ENCODE measurements at places on chromosomes 2 and 18. TPM values are rescaled to one million over a fixed set of nuclear protein-coding genes. Genes with fewer than 3 reads are reported as not detected.

Gene ARHGAP28
- total RNA-seq: 117 TPM

GRCh38 chr2:197273485-197273884, 37.1 kb downstream of the ANKRD44 start:
- DNase-seq: no peak

Gene CHRND
- total RNA-seq: not detected

DNA sequence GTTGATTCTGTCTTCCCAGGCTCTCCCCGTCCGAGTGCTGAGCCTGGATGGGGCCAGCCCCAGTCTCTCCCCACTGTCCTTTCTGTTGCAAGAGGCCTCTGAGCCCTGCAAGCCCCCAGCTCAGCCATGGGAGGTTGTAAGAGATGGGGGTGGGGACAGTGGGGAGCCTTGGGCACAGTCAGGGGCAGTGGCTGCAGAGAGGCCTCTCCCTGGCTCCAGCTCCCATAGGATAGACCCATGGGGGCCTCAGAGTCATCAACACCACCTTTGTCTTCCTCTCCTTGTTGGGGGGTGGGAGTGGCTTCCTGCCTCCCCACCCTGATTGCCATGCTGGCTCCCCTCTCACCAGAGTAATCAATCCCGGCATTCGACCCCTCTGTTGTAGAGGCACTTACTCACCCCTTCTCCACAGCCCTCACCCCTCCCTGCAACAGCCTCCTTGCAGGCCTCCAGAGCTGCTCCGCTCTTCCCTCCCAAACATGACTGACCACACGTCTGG, 37.5 kb upstream of the NPAS2 start:
- no peak overlapping the region for H3K27ac ChIP-seq
- peaks cover 10% of the 10 kb centered on the region for H3K4me1 ChIP-seq
- peaks cover 3% of the 10 kb centered on the region for H3K27me3 ChIP-seq
- H3K36me3 ChIP-seq: no peaks in the 10 kb centered on the region
- H3K4me3 ChIP-seq: no peak overlapping the region

Gene FAM228A
- total RNA-seq: 0.80 TPM

DNA sequence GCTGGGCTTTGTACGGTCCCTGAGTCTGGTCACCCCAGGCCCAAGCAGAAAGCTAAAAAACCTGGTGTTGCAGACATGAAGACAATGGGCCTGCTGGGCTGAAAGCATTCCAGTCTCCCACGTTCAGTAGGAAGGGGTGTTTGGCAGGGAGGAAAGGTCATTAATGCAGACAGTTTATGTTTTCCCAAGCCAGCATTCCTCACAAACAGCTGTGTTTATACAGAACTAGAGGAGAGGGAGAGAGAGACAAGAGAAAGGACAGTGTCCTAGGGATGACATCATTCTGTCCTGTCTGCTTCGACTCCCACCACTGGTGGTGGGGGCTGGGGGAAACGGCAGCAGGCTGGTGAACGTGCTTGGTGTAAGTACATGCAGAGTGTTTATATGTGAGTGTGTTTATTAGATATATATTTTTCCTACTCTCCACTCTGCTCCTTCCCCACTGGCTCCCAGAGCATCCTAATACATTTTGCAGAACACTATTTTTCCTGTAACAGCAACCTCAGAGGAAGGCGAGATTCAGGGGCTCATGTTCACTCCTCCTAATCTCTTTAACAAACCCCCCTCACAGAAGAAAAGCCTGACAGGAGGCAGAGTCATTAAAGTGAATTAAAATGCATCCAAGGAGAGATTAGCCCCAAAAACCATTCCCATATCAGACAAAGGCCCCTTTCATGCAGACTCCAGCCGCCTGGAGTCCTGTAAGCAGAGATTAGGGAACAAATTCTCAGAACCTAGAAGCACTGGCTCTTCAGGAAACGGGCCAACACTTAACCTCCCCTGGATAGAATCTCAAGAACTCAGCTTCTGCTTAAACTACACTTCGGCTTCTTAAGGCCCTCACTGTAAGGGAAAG, 380.4 kb downstream of the TNS1 start:
- no peak overlapping the region for H3K4me3 ChIP-seq
- H3K36me3 ChIP-seq: no peaks in the 10 kb centered on the region
- H3K27me3 ChIP-seq: no peaks in the 10 kb centered on the region
- no peak for DNase-seq
- H3K27ac ChIP-seq: peak overlapping the region; percentile 50
- H3K4me1 ChIP-seq: peaks cover 27% of the 10 kb centered on the region

DNA sequence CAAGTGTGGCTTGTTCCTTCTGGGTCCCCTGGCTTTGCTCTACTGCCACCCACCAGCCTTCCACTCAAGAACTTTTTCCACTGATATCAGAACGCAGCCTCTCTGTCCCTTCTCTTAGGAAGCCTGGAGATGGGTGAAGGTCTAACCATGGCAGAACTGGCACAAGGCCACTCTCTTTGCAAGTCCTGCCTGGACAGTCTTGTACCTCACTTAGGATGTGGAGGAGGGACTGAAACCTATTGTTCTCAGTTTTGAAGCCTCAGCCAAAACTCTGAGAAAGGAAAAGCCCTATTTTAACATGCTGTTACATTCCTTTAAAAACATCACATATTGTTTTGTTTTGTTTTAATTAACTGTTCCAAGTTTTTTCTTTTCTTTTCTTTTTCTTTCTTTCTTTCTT, 58.9 kb upstream of the NCOA1 start:
- DNase-seq: no peak
- peaks cover 3% of the 10 kb centered on the region for H3K4me1 ChIP-seq
- H3K27ac ChIP-seq: no peak overlapping the region
- no peak overlapping the region for H3K4me3 ChIP-seq
- H3K36me3 ChIP-seq: no peaks in the 10 kb centered on the region

- H3K27ac ChIP-seq: no peak overlapping the region
- H3K4me3 ChIP-seq: no peak overlapping the region
- H3K27me3 ChIP-seq: peaks cover 13% of the 10 kb centered on the region
- DNase-seq: no peak
- peaks cover 5% of the 10 kb centered on the region for H3K4me1 ChIP-seq
- H3K36me3 ChIP-seq: no peaks in the 10 kb centered on the region
Measured at GRCh38 chr2:235139956-235140800, 188.4 kb downstream of the SH3BP4 start.

GRCh38 chr2:96153291-96153713, 8.1 kb upstream of the DUSP2 start:
- H3K36me3 ChIP-seq: no peaks in the 10 kb centered on the region
- no peaks in the 10 kb centered on the region for H3K4me1 ChIP-seq
- DNase-seq: no peak
- H3K27ac ChIP-seq: no peak overlapping the region

Gene ST8SIA5
- 5.3 TPM for total RNA-seq

- H3K27me3 ChIP-seq: no peaks in the 10 kb centered on the region
- H3K36me3 ChIP-seq: no peaks in the 10 kb centered on the region
- H3K27ac ChIP-seq: no peak overlapping the region
- no peak for DNase-seq
Measured at GRCh38 chr2:239224199-239224570, 176.6 kb downstream of the HDAC4 start.

DNA sequence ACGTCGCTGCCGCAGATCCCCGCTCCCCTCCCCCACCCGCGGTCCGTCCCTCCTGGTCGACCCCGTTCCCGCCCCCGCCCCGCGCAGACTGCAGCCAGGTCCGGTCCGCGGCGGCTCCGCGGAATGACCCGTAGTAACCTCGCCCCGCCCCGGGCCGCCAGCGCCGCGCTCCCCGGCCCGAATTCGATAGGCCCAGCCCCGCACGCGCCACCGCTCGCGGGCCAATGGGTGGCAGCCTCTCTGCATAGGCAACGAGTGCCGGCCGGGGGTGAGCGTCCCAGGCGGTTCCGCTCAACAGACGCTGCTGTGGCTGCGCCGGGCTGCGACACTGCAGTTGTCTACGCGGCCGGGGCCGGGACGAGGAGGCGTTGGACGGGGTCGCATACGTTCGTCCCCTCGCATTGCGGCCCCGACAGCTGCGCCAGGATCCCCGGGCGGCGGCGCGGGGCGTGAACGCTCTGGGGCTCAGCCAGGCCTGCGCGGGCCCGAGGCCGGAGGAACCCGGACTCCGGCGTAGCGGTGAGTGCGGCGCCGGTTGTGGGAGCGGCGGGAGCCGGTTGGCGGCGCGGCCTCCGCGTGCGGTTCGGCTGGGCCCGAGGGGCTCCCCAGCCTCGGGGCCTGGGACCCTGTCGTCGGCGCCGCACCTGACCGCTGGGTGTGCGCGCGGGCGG, at the start of gene ACSL3:
ACSL3 (plus strand) TSS at position 297 of the 671 bp plus-strand sequence. CDS start 47,737 bp downstream, outside the sequence.
- H3K4me1 ChIP-seq: peaks cover 20% of the 10 kb centered on the region
- H3K27me3 ChIP-seq: no peaks in the 10 kb centered on the region
- H3K36me3 ChIP-seq: no peaks in the 10 kb centered on the region

DNA sequence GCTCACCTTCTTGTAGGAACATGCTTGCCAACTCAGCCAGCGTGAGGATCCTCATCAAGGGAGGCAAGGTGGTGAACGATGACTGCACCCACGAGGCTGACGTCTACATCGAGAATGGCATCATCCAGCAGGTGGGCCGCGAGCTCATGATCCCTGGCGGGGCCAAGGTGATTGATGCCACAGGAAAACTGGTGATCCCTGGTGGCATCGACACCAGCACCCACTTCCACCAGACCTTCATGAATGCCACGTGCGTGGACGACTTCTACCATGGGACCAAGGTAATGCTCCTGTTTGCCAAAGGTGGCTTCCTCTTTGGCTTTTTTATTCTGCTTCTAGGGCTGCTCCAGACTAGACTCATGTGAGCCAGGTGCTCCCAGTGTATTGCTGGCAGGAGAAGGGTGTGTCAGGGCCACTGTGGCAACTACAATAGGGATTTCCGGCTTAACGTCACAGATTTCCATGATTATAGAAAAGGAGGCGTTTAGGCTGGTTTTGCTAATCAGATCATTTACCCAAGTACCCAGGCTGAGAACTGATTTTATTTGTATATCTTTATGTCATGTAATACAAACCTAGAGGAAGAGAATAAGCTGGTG, 50.6 kb downstream of the DPYSL5 start:
- no peak overlapping the region for H3K4me3 ChIP-seq
- no peaks in the 10 kb centered on the region for H3K27me3 ChIP-seq
- peaks cover 11% of the 10 kb centered on the region for H3K36me3 ChIP-seq
- no peak for DNase-seq
- no peaks in the 10 kb centered on the region for H3K4me1 ChIP-seq

GRCh38 chr2:171279983-171280790, 119.5 kb upstream of the TLK1 start:
- no peaks in the 10 kb centered on the region for H3K27me3 ChIP-seq
- no peak overlapping the region for H3K27ac ChIP-seq

Gene HAAO
- 14.5 TPM for total RNA-seq

Gene CELF4
- 4.6 TPM for total RNA-seq

DNA sequence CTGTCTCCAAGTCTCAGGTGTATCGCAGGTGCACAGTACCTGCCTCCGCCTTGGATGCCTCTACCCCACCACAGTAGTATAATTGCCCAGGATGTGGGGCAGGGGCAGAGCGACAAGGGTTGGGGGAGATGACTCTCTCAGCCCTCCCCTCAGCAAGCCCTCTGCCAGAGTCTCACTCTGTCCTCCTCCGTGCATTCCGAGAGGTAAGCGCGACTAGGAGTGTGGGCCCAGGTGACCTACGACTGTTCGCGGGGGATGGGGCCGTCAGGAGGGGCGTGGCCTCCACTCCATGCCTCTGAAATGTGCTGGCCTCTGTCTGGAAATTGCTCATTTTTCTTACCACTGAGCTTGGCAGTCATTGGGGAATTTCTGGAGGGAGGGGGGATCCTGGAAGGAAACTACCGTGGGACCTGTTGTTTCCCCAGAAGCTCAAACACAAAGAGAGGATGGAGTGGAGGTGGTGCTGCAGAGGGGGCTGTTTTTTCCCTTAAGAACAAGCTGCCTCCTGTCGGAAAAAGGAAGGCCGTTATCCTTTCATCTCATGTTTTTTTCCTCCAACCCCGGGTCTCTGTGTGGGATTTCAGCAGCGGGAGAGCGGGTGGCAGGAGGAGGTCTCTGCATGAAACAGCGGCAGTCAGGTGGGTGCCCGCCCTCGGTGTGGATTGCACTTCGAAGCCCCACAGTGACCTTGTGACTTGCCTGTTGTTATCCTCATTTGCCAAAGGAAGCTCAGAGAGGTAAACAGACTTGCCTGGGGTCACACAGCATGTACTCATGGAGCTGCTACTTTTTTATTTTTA, 13.0 kb upstream of the RALB start:
- H3K27ac ChIP-seq: peak overlapping the region; percentile 20
- H3K4me1 ChIP-seq: peaks cover 8% of the 10 kb centered on the region
- H3K36me3 ChIP-seq: no peaks in the 10 kb centered on the region
- H3K27me3 ChIP-seq: peaks cover 15% of the 10 kb centered on the region
- no peak for DNase-seq

Gene GAD1
- total RNA-seq: 0.27 TPM

- no peak for DNase-seq
- no peak overlapping the region for H3K27ac ChIP-seq
- H3K4me1 ChIP-seq: peaks cover 4% of the 10 kb centered on the region
- no peak overlapping the region for H3K4me3 ChIP-seq
- H3K36me3 ChIP-seq: no peaks in the 10 kb centered on the region
Measured at GRCh38 chr2:12603781-12604295, 112.9 kb upstream of the TRIB2 start.

Gene GNAL
- total RNA-seq: 10.5 TPM

DNA sequence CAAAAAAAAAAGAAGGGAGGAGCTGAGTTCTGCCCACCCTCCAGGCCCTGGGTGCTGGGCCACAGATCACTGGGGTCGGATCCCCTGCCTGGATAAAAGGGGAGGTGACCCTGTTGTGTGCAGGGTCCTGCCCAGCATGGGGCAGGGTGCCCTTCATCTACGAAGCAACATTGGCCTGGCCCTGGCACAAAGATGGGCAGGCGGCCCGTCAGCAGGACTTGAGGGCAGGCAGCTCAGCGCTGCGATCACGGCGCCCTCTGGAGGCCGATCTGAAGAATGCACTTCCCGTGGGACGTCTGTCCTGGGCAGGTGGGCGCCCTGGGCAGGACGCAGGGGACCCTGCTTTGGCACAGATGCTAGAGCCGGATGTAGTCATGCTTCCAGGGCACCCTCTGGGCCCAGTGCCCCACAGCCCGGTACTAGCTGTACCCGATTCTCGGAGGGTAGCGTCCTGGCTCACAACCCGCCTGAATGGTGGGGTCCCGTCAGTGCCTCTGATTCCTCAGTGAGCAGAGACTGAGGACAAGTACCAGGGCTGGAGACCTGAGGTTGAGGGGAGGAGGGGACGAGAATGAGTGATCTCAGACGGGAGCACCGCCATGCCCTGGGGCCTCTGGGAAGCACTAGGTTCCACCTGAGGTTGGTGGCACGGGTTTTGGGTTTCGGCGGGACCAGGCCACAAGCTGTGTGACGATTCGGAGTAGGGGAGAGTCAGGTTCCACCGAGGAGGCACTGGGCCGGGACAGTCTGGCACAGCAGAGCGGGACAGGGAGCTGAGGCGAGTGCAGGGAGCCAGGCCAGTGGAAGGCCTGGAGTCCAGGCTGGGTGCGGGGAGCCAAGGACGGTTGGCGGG, 18.0 kb downstream of the ARID5A start:
- no peaks in the 10 kb centered on the region for H3K36me3 ChIP-seq
- no peaks in the 10 kb centered on the region for H3K27me3 ChIP-seq
- peaks cover 8% of the 10 kb centered on the region for H3K4me1 ChIP-seq
- H3K4me3 ChIP-seq: no peak overlapping the region
- DNase-seq: peak; percentile 51
